ENCODE measurements at places on chromosomes 12 and 14.

- no peak for DNase-seq
These were observed 246.6 kb downstream of the ANO6 start for GRCh38 chr12:45462506-45462905.

- no peak for DNase-seq
These were observed 3.9 kb downstream of the TAOK3 start for GRCh38 chr12:118368821-118369220.

DNA sequence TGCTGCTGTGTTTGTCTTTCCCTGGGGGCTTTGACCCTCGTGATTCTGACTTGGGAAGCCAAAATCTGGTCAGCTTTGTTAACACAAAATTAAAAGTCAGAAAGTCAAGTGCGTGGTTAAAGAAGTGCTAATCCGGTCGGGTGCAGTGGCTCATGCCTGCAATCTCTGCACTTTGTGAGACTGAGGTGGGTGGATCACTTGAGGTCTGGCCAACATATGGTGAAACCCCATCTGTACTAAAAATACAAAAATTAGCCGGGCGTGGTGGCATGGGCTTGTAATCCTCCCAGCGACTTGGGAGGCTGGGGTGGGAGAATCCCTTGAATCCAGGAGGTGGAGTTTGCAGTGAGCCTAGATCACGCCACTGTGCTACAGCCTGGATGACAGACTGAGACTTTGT is 844.6 kb downstream of the VRK1 start:
- no peak for DNase-seq

- no peak for DNase-seq
These were observed 172.3 kb downstream of the PPM1H start for GRCh38 chr12:62762645-62763044.

- DNase-seq = no peak
These were observed 187.9 kb downstream of the ETV6 start for GRCh38 chr12:11837216-11837934.

DNA sequence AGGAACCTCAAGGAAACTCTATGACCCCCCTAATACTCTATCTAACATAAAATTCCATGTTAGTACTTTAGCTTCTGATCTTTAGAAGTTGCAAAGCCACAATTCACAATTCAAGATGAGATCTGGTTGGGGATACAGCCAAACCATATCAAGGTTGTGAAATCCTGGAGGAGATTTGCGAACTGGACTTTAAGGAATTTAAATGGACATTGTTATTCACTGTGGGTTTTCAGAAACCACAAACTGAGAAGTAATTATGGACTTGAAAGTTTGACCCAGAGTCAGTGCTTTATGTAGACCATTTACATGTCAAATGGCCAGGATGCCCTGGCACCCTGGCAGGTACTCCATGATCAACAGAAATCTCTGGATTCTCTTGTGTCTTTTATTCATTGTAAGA is 14.2 kb upstream of the CDKL1 start:
- DNase-seq = no peak

DNA sequence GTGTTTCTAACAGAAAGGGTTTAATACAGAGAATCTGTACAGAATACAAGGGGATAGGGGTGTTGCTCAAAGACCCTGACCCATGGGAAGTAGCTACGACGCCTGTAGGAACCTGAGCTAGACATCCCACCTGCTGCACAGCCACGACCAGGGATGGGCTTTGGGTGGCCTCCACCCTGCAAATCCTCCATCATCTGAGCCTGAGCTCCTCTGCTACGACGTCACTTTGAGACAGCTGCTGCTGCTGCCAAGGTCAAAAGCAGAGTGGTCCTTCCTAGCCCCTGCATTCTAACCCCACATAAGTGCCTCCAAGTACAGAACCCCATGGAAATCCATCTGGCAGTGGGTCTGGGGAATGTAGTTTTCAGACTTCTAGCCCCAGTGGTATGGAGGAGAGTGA is 43.8 kb downstream of the JAG2 start:
- DNase-seq = no peak

DNA sequence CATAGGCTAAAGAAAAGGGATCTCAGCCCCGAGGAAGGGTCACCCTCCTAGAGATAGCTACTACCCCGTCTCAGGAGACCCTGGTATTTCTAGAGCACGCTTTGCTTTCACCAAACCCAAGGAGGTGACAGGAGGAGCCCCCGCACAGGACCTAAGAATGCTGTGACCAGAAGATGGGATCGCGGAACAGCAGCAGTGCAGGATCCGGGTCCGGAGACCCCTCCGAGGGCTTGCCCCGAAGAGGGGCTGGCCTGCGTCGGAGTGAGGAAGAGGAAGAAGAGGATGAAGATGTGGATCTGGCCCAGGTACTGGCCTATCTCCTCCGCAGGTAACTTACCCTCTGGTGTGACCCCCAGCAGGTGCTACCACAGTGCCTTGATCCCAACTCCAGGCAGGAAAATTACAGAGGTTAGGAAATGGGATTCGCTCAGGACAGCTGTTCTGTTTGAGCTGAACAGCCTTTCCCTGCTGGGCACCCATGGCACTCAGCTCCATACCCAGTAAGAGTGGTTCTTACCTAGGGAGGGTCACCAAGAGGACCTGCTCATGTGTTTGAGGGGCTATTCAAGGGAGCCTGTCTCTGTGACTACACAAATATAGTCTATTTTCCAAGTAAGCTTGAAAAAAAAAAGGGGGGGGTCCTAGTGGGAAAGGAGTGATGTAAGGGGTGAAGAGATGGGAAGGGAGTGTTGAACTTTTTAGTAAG is 826 bp upstream of the NRL start:
- no peak for DNase-seq

GRCh38 chr12:57623385-57623784 is 9.6 kb downstream of the B4GALNT1 start:
- DNase-seq = no peak

DNA sequence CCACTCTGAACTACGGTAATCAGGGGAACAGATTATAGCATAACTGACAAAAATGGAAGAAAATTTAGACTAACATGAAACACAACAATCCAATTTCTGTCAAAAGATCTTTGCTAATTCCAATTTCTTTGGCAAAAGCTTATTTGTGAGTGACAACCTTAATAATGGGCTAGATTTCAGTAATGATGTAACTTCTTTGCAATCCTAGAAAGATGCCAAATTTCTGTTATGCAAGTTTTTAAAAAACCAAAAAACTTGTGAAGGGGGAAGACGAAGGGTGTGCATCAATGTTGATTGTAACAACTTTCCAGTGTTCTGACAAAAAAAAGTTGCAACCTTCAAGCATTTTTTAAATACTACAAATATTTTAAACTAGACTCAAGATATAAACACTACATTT is 59.9 kb downstream of the DICER1 start:
- no peak for DNase-seq

- DNase-seq = no peak
These were observed 144.9 kb downstream of the LRIG3 start for GRCh38 chr12:58775396-58775795.

GRCh38 chr12:122505419-122506051 is 4.8 kb upstream of the ZCCHC8 start:
- no peak for DNase-seq

DNA sequence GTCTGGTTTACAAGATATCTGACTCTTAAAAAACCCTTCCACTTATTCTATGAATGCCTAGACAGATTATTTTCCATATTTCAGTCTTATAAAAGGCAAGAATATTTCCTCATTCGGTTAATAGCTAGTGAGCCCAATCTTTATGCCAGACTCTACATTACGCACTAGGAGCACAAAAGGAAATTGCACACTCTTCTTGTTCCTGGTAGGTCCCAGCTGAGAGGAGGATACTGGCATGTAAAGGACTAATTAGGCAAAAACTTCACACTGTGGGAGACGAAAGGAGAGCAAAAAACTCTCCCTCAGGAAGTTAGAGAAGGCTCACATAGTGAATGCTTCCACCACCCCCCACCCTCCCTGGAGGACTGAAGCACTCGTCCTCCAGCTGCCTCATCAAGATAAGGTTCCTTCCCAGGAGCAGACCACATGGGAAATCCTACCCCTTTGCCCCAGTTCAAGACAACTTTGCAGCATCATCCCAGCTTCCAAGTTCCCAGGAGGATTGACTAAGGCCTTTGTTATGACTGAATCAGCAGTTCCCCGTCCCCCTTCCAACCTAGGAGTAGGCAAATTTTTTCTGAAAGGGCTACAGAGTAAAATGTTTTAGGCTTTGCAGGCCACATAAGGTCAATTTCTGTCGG is 14.5 kb downstream of the CAPZA3 start:
- no peak for DNase-seq

- no peak for DNase-seq
These were observed 293.6 kb upstream of the RGS6 start for GRCh38 chr14:71638523-71639196.

- DNase-seq = no peak
These were observed 74.4 kb downstream of the MGST1 start for GRCh38 chr12:16421806-16422205.

DNA sequence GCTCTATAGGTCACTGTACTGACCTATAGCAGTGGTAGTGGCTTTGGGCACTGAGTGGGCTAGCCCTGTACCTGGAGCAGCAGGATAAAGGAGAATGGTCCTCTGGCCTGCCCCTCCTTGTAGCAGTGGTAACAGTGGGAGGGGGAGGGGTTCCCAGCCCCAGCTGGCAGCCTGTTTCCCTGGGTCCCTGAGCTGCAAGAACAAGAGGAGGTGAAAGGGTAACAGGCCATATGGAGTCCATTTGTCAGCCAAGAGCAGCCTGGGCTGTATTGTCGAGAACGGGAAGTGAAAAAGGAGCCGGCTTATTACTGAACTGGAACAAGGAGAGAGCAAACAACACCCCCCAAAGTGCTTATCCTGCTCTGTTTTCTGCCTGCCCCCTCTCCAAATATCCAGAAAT is 73.8 kb upstream of the SRSF5 start:
- DNase-seq = peak; percentile 78

- no peak for DNase-seq
These were observed 863.2 kb downstream of the LRFN5 start for GRCh38 chr14:42469637-42470426.

DNA sequence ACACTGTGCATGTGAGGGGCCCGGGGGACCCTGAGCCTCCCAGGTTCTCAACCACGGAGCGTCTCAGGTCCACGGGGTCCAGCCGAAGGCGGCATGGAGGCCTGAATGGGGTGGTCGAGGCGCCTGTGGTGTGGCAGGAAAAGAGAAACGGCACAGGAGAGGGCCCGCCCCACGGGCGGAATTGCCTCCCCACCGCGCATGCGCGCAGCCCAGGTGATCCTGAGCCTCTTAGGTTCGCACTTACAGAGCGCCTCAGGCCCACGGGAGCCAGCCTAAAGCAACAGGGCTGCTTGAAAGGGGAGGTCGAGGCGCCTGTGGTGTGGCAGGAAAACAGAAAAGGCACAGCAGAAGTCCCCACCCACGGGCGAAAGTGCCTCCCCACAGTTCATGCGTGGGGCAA is 311.0 kb downstream of the ALG10 start:
- DNase-seq = no peak

DNA sequence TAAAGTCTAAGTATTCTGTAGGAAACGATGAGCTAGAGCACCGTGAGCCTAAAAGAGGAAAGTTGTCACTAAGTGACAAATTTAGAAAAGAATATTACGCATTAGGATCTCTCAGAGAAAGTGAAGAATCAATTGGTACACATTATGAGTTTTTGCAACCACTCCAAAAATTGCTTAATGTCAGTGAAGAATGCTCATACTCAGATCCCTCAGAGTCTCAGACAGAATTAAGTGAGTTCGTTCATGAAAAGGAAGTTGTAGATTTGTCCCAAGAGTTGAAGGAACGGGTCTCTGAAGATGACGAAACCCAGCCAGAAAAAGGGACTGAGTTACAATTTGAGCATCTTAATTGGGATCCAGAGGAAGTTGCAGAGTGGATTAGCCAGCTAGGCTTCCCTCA is 1.5 kb downstream of the SAMD15 start:
- no peak for DNase-seq

DNA sequence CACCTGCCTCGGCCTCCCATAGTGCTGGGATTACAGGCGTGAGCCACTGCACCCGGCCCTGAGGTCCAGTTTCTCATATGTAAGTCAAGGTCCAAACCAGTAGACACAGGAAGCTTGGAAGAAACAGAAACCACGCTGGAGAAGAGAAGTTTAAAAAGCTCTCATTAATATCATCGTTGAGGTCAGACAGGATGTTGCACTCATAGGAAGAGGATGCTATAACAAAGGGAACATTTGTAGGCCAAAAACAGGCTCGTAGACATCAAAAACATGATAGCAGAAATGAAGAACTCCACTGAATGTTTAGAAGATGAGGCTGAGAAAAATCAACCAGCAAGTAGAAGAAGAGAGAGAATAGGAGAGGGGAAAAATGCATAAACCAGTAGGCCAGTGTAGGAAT is 46.8 kb downstream of the ACACB start:
- DNase-seq = no peak

- peak; percentile 97 for DNase-seq
These were observed 20.5 kb downstream of the CBX5 start for GRCh38 chr12:54259194-54260011.

DNA sequence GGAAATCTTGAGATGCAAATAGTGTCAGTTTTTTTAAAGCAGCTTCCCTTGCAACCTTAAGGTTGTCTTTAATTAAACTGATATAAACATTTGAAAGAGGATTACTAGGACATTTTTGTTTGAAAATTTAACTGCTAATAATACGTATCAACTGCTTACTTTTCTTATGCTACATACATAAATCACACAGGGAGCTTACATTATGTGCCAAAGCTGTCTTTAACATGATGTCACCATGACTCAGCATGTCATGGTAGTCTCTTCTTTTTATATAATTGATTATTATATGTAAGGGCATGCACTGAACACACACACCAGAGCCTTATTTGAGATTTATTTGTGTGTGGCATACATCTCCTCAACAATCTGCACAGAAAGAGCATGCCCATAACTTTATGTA is 63.0 kb upstream of the PTHLH start:
- no peak for DNase-seq

DNA sequence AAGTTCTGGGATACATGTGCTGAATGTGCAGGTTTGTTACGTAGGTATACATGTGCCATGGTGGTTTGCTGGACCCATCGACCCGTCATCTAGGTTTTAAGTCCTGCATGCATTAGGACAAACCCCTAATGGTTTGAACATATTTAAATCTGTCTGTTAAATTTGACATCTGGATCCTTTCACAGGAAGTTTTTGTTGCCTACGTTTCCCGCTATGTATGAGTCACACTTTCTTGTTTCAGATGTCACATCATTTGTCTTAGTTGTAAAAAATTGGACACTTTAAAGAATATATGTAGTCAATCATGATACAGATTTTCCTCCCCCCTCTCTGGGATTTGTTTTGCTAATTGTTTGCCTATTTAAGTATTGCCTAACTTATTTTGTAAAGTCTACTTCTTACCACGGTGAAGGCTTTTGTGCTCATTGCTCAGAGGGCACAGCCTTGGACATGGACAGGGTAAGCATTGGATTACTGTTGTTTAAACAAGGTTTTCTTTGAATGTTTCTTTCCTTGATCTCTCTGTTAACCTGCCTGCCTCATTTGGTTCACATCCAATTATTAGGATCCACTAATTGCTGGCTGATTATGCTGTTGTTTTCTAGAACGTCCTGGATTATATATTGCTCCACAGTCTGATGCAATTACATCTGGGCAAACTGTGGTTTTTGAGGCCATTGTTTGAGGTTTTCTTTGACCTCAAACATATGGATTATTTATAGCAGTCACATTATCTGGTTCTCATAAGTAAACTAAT is 1441.4 kb downstream of the AACS start:
- DNase-seq = no peak
